ENCODE measurements at places on chromosomes 5 and 9.
A peak's percentile ranks its signal among the peaks of the same experiment; 100 is the strongest.

DNA sequence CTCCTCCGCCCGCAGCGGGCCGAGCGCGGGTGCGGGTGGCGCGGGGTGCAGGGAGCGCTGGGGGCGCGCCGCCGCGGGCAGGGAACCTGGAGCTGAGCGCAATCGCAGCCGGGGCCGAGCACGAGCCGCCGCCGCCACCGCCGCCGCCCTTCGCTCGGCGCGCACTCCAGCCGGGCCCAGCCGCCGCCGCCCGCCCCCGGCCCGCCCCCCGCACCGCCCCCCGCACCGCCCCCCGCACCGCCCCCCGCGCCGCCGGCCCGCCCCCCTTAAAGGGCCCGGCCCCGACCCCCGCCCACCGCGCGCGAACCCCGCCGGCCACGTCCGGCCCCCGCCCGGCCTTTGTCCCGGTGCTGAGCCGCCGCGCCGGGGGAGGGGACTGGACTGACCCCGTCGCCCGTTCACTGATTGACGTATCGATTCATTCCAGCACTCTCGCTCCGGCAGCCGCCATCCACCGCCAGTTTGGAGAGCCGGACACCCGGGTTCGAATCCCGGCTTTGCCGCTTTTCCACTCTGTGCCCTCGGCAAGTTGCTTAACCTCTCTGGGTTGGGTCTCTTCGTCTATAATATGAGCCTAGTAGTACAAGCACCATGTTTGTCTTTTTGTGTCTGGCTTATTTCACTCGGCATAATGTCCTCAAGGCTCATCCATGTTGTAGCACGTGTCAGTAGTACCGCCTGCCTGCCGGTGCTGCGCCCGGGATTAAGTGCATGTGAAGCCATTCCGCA is at the start of gene SH3PXD2B:
SH3PXD2B (minus strand) TSS at position 168 of the 729 bp plus-strand sequence. CDS start 173 bp downstream, outside the sequence.
- peak; percentile 51 for DNase-seq

GRCh38 chr5:7676455-7676854 is 174.5 kb downstream of the CFAP90 start:
- DNase-seq = no peak

DNA sequence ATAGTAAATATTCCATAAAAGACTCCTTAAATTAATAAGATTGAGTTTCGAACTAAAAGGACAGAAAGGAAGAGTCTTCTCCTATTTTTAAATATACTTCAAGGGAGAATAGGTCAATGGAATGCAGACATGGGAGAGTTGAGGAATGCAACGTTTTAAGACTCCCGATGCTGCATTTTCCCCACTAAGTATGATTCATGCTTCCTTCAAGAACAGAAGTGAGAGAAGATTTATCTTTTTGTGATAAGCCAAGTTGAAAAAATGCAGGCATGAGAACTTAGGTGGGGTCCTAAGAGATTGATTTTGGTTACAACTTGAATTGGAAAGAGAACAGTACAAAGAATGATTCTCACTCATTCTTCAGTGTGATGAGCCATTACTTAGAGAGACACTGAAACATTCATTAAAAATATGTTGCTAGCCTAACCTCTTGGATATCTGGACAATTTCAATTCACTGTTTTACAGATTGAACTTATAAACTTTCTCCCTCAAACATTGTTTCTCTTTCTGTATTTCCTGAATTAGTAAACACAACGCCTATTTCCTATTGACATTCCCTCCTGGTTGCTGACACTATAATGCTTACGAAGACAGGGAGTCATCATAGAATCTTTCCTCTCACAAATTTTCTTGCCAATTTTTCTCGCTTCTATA is 1666.1 kb upstream of the WWC1 start:
- no peak for DNase-seq

- no peak for DNase-seq
Measured at GRCh38 chr5:81162501-81162900, 70.6 kb upstream of the CKMT2 start.

DNA sequence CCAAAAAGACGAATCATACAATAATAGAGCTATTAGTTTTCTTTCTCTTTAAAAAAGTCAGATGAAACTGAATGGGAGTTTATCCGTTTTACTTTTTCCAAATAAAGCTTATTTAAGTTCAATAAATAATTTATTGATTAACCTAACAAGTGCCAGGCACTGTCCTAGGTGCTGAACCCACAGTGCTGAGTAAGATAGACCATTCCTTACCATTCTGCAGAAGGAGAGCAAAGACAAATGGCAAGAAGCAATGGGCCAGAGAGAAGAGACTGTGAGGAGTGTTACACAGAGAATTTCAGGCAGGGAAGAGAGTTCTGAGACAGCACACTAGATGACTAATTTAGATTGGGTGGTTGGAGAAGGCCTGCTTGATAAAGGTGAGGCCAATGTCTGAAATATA is 127.2 kb downstream of the AUH start:
- DNase-seq = no peak

- peak; percentile 70 for DNase-seq
Measured at GRCh38 chr9:136840877-136841645, 1.2 kb upstream of the AJM1 start.

GRCh38 chr9:137244486-137245449 is 3.7 kb downstream of the TUBB4B start:
- no peak for DNase-seq

DNA sequence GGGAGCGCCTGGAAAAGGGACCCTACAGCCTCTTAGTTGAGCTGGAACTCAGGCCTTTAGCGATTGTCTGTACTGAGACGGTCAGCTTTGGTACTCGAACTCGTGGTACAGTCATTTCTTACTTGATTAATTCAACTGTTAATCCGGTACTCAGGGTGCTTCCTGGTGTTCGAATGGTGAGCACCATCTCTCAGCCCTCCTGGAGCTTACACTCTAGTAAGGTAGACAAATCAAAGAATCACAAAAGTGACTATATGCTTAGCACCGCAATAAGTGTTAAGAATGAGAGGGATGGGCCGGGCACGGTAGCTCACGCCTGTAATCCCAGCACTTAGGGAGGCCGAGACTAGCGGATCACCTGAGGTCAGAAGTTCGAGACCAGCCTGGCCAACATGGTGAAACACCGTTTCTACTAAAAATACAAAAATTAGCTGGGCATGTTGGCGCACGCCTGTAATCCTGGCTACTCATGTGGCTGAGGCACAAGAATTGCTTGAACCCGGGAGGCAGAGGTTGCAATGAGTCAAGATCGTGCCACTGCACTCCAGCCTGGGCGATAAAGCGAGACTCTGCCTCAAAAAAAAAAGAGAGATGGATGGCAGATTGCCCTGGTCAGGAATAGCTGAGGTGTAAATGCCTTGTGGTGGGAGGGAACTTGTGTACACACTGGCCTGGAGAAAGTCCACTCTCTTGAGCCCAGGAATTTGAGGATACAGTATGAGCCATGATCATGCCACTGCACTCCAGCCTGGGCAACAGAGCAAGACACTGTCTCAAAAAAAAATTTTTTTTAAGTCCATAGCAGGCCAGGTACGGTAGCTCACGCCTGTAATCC is 981 bp downstream of the TCOF1 start:
- DNase-seq = no peak

GRCh38 chr5:168047043-168047668 is 244.3 kb upstream of the WWC1 start:
- no peak for DNase-seq

DNA sequence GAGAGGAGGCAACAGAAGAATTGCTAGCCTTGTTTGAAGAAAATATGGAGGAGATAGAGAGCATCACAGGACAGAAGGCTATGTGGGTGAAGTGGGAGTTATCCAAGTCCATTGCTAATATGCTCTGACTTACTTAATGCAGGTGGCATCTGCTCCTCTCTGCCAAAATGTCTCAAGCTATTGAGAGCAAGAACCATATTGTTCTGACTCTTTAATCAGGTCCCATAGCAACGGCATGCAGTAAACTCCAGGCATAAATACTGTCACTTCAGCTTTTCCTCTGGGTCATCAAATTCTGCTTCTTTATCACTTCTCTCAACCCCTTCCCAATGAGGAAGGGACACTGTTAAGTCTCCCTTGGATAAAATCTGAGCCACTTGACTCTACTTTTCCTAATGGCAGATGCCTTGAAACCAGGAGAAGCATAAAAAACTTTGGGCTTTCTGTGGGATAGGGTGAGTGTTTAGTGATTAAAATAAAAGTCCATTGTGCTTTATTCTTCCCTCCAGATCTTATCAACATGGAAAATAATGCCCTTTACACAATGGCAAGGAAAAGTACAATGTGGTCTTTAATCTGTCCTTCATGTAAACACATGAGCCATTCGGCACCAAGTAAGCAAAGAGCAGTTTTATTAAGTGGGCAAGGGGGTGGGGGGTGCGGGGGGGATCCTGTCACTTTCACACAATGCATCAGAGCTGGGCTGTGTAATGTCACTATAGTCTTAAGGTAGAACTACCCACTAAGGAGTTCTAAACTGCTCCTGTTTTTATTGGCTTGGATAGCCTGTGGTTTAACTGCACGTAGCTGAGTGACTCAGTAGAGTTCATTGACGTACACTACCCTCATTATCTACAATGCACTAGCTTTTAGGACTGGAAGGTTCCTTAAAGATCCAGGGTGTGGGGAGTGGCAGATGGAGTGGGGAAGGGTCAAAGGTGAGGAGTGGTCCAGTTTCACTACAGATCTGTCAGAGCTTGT is 71.0 kb upstream of the TARS1 start:
- DNase-seq = peak; percentile 38

- no peak for DNase-seq
Measured at GRCh38 chr5:168822745-168823281, 243.6 kb upstream of the PANK3 start.
